ENCODE measurements at places on chromosomes 16 and 17. TPM values are rescaled to one million over a fixed set of nuclear protein-coding genes. Genes with fewer than 3 reads are reported as not detected.

Gene PPP1R27
- total RNA-seq, result not detected

Gene ARHGDIG
- total RNA-seq, result not detected

Gene CD68
- 21.3 TPM for total RNA-seq

Gene KRTAP9-4
- not detected for total RNA-seq

Gene PRSS33
- not detected for total RNA-seq

Gene SLC7A5
- total RNA-seq, result 68.7 TPM

Gene HSBP1
- 26.9 TPM for total RNA-seq

Gene TMEM238L
- not detected for total RNA-seq

Gene IL21R
- total RNA-seq, result 0.21 TPM

Gene ICAM2
- 0.43 TPM for total RNA-seq

Measured in tracheal epithelial cell (primary cell).